ENCODE measurements at places on chromosomes 2 and 18. TPM values are rescaled to one million over a fixed set of nuclear protein-coding genes. Genes with fewer than 3 reads are reported as not detected.

ZSWIM2 gene
- 0.62 TPM for total RNA-seq

LAPTM4A gene
- 159 TPM for total RNA-seq

AQP12A gene
- not detected for total RNA-seq

AGXT gene
- total RNA-seq, result under 0.01 TPM

HOXD3 gene
- 0.33 TPM for total RNA-seq

GPR39 gene
- total RNA-seq, result 3.1 TPM

MYO1B gene
- 86.9 TPM for total RNA-seq

ABCA12 gene
- not detected for total RNA-seq

HNMT gene
- 61.4 TPM for total RNA-seq

HSBP1L1 gene
- 7.9 TPM for total RNA-seq

MSTN gene
- 0.12 TPM for total RNA-seq

FN1 gene
- total RNA-seq, result 2,380 TPM

ANKRD30BL gene
- not detected for total RNA-seq

SPDYA gene
- 1.6 TPM for total RNA-seq

GRHL1 gene
- 0.37 TPM for total RNA-seq

AMER3 gene
- total RNA-seq, result not detected
